ENCODE measurements at places on chromosomes 11 and 22. TPM values are rescaled to one million over a fixed set of nuclear protein-coding genes. Genes with fewer than 3 reads are reported as not detected.

Gene MUC5AC
- total RNA-seq: 145 TPM

Gene OLFML1
- total RNA-seq: not detected

DNA sequence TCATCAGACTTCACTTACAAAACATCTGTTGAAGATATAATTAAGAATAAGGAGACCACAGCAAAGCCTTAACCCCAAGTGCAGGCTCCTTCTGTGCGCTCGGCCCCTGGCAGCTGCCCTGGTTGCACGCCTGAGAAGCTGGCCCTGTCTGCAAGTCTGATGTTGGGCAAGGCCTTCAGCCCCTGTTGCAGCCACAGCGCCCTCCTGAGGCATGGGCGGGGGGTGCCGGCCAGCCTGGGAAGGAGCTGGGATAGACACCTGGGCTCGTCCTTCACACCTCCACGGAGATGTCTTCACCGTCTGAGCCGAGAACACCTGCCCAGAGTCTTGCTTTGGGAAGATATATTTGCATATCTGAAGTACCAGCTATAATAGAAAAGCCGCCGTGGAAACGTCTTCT is 104.1 kb downstream of the MPPED1 start:
- DNase-seq: no peak

DNA sequence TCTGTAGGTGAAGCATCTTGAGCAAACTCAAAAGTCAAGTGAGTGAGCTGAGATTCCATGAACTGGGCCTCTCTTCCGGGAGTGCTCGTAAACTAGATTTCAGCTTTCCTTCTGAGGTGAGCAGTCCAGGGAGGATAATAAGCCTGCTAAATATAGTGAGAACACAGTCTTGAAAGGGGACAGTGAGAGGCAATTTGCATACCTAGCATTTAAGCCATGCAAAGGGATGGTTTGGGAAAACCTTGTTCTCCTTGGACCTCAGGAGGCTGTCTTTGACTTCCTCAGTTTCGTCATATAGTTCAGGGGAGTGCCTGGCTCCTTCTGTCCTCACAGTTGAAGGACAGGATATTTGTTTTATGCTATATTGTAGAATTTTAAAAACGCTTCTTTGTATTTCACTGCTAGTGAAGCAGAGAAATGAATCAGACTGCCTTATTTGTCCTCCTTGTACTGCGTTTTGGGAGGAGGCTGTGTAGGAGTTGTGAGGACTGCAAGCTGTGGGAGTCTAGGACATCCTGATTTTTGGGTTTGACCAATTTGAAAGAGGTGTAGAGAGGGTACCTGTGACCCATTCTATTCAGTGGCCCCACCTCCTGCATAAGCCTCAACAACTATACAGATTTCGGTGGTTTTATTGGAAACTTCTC is 11.0 kb upstream of the SORL1-AS1 start:
- DNase-seq: no peak

- DNase-seq: no peak
These were observed 8.0 kb upstream of the FERMT3 start for GRCh38 chr11:64198511-64198910.

- DNase-seq: no peak
These were observed 54.2 kb upstream of the CSNK2A3 start for GRCh38 chr11:11407065-11407762.

DNA sequence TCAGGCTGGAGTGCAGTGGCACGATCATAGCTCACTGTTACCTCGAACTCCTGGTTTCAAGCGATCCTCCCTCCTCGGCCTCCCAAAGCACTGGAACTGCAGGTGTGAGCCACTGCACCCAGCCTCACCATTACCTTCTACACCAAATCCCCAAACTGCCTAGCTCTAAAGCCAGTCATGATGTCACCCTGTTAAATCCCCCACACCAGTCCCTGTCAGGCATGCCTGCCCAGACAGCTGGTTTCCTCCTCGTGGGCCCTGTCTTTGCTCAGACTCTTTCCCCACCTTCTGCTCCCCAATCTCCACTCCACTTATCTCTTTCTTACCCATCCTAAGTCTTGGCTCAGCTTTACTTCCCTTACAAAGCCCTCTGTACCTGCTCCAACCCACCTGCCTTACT is 12.5 kb upstream of the EXPH5 start:
- DNase-seq: no peak
